ENCODE measurements at places on chromosomes 16 and 17.

GRCh38 chr16:35753559-35754390 lies 2294.4 kb downstream of the TP53TG3F start:
- no peak for DNase-seq

DNA sequence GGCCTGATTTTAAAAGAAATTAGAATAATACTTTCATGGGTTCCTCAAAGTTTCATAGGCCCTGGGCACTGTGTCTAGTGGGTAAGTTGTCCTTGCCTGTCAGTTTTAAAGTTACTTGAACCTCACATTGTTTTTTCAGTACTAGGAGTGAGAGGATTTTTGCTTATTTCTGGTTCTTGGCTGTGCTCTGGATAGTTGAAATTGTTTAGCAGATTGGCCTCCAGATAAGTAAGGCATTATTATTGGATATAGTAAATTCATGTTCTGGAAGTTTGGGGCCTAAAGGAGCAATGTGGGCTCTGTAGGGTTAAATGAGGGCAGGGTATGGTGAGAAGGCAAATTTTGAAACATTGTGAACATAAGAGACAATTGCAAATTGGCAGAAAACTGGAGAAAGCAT lies 78.5 kb downstream of the WNT3 start:
- DNase-seq = no peak

DNA sequence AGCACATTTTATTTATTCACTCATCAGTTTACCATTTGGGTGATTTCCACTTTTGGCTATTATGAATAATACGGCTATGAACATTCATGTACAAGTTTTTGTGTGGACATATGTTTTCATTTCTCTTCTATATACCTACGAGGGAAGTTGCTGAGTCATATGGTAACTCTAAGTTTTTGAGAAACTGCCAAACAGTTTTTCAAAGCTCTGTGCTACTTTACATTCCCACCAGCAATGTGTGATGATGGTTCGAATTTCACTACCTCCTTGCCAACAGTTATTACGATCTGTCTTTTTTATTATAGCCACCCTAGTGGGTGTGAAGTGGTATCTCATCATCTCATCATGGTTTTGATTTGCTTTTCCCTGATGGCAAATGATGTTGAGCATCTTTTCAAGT lies 63.7 kb upstream of the MRTFB start:
- DNase-seq = no peak

- DNase-seq = no peak
Observed at GRCh38 chr17:83034525-83034924, 44.9 kb upstream of the METRNL start.

DNA sequence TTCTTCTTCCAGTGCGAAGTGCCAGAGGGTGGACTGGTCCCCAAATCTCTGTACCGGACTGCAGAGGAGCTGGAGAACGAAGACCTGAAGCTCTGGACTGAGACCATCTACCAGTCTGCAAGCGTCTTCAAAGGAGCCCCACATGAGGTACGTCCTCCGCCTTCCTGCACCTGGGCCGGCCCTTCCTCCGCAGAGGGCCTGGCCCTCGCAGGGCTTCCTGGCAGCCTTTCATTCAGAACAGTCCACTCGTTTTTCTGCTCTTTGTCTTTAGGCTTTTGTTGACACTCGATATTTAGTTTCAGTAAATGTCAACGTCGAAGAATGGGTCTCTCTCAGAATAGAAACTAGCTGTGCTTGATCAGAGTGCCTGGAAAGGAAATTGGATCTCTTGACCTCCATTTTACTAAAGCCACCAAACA lies 68.6 kb downstream of the SEC14L1 start:
- DNase-seq = no peak

- DNase-seq = no peak
Observed at GRCh38 chr16:78106686-78107085, 7.2 kb downstream of the WWOX start.

All from activated naive CD4-positive, alpha-beta T cell treated with anti-CD3 and anti-CD28 coated beads, Interleukin-2, amount 10 ng/mL, durations not matched to agents 7 days and 5 days (primary cell).